ENCODE measurements at places on chromosomes 6 and 20.

DNA sequence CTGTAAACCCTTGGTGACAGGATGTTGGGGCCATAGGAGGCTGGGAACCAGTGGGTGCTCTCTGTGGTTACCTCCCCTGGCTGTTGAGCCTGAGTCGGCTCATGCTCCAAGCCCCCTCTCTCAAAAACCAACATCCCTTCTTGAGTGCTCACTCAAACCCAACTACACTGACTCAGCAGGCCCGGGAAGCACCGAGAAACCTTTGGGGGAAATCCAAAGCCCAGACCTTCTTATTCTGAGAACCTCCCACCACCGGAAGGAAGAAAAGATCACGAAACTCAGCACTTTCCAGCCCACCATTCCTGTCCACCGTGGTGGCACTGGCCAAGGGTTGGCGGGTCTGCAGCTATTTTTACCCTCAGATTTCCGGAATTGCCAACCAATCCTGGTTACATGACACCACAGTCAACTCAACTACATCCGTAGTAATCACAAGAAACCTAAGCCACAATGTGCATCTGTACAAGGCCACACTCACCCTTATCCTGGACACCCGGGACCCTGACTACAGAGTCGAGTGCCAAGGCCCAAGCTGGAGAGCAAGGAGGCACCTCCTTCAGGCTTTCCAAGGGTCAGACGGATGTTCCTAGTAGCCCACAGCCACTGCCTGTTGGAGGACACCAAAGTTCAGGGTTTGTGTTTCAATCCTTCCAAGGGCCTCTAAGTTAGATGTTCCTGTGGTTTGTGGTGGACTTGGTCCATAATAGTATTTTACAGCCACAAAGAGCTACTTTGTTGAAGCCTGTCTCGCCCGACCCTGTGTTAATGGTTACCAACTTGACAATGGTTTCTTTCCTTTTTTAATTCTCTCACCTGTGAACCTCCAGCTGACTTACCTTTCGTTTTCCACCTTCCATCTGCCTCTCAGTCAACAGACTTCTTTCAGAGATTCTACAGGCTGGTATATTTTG, 317.0 kb downstream of the CDC5L start:
- no peak for DNase-seq

DNA sequence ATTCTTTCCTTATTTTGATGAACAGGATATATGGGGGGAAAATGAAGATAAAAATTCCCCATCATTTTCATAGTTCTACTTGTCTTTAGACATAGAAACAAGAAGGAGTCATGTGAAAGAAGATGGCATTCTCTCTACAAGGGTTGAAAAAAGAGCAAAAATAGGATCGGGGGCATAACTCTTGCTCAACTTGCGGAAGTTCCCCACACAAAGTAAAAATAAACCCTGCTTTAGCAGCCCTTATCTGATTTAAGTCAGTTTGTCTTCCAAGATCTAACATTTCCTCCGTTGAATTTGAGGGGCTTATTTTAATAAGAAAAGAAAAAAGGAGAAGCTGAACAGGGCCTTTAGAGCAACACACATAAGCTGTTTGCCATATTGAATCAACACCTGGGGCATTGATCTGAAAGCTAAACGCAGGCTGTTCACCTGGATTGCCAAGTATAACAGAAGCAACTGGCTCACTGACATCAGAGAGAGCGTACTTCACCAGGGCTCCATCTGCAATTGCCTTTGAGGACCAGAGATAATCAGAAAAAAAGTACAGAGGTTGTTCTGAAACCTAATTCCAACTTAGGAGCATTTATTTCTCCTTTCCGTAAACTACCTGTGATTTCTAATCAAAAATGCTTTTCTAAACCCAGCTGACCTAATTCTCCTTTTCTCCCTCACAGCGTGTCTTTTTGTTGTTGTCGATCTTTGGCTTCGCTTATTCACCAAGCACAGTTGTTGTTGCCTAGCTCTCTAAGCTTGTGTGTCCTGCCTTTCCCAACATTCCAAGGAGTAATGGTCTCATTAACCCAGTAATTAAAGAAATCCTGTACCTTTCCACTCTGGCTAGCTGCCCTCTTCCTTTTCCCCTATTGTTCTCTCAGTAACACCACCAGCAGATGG, 568.0 kb downstream of the KIF16B start:
- DNase-seq: no peak

- DNase-seq: no peak
Measured at GRCh38 chr6:125165256-125165655, 11.7 kb downstream of the TPD52L1 start.

- DNase-seq: no peak
Measured at GRCh38 chr6:3603340-3604130, 146.7 kb upstream of the SLC22A23 start.

DNA sequence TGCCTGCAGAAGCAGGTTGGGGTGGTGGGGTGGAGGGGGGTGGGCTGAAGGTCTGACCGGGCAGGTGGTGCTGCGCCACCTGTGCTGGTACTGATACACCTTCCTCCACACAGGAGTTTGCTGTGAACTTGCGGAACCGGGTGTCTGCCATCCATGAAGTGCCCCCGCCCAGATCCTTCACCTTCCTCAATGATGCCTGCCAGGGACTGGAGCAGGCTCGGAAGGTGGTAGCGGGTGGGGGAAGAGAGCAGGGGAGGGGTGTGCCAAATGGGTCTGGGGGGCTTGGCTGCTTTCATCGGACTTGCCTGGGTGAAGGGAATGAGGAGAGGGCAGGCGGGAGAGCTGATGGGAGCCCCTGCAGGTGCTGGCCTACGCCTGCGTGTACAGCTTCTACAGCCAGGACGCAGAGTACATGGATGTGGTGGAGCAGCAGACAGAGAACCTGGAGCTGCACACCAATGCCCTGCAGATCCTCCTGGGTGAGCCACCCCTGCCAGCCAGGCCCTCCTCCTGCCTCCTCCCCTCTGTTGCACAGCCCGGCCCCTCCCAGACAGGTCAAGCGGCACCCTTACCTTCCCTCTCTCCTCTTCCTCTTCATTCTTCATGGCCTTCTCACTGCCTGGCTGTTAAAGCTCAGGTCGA, 6.7 kb downstream of the DNPH1 start:
- no peak for DNase-seq

DNA sequence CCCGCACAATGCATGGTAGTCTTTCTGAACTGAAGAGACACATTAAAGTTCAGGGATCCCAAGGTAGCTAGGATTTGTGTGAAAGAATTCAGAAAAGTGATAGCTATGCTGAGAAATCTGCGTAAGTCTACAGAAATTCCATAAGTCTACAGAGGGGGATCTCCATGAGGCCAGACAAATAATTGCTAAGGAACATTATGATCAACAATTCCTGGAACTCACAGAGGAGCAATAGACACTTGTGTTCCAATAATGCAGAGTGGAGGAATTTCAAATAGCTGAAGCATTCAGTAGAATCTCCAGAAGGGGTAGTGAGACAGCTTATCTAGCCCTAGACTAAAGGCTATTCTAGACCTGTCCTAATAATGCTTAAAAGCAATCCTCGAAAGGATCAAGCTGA, 315.7 kb upstream of the ECI2 start:
- no peak for DNase-seq

GRCh38 chr20:36391955-36392354, 85.8 kb downstream of the DLGAP4 start:
- DNase-seq: no peak

- DNase-seq: no peak
Measured at GRCh38 chr6:22949967-22950366, 380.6 kb downstream of the HDGFL1 start.

- DNase-seq: no peak
Measured at GRCh38 chr6:63347599-63347998, 27.8 kb upstream of the LGSN start.

DNA sequence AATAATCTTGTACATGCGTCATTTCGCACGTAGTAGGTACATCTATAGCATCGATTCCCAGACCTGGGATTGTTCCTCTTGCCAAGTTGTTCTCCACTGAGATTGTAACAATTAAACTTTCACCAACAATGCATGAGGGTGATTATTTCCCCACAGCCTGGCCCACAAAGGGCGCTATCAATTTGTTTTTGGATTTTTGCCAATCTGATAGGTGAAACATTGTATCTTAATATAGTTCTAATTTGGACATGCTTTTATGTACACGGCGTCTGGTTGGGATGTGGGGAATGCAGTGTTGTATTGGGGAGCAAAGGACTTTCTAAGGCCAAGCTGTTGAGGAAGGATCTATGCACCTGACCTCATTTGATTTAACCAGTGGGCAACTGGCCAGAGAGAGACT, 59.5 kb downstream of the VEGFA start:
- DNase-seq: no peak

GRCh38 chr6:102981490-102982015, 1588.0 kb downstream of the GRIK2 start:
- DNase-seq: no peak

DNA sequence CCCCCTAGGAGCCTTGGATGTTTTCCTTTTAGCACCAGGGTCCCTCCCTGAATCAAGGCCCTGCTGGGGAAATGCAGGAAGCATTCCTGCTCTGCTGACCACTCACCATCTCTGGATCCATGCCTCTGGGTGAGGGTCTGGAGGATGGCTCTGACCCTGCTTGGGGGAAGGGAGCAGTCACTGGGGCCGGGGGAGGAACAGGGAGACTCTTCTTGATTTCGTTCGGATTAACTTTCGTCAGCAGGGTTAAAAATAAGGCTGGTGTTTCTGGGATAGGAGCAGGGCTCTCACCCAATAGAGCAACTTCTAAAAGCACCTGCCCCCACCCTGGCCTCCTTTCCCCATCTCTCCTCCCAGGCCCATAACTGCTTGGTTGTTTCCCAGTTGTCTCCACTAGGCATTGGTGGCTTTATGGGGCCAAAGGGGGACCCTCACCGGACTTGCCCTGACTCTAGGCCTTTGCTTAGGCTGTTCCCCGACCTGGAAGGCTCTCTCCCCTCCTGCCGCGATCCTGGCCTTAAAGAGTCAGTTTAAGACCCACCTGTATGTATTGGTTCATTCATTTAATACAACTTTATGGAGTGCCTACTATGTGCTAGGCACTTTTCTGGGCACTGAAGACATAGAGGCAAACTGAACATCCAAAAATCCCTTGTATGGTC, 63.0 kb downstream of the JPH2 start:
- DNase-seq: no peak

GRCh38 chr20:11248687-11249638, 575.2 kb upstream of the JAG1 start:
- no peak for DNase-seq

DNA sequence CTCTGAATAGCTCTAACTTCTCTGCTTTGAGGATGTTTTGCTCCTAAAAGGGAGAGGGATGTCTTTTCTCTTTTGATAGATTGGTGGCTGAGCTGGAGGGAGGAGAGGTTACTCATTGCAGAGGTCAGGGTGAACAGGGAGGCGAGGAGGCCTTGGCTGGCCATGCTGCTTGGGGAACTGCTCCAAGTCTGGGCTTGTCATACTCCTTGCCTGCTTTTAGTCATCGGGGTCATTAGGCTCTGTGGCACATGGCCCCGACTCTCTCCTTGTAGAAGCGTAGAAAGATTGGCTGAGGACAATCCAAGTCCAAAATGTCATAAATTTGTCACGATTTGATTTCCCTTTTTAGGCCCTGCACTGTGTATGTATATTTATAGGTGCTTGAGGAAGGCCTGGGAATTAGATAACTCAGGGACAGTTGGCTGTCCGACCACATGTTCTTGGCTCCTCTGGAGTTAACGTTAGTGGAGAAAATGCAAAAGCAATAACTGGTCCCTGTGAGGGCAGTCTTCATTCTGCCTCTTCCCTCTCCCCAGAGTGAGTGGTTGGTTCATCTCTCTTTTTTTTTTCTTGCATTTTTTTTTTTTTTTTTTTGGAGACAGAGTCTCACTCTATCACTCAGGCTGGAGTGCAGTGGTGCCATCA, 160.1 kb downstream of the SCP2D1 start:
- DNase-seq: no peak

DNA sequence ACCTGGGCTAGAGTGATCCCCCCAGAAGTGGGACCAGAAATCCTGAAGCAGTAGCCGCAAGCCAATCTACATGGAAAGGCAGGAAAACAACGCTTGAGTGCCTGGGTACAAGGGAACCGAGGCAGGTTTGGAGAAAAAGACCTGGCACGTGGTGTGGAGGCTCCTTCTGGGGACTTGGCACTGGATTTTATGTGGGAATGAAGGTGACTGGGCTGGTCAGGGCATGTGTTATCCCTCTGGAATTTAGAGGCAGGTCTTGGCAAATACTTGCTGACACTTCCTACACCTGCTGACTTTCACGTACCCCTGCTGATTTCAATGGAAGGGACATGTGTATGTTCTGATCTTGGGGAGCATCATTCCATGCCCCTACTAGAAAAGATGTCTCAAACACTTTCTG, 25.0 kb upstream of the FAM217A start:
- no peak for DNase-seq

DNA sequence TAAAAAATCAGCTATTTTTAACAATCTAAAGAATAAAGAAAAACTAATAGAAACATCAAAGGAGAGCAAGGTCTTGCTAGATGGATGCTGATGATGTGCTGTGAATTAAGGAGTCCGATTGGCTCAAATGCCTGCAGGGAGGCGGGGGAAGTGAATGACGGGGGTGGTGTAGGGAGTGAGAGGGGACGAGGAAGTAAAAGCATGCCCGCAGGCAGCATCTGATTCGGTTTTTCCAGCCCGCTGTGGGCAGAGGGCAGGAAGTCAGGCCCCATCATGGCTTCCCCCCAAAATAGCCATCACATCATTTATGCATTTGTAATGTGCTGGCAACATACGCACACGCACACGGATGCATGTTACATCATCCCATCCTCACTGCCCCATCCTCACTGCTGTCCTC, 10.3 kb downstream of the RSPO4 start:
- no peak for DNase-seq

- no peak for DNase-seq
Measured at GRCh38 chr20:46126440-46127056, 8.4 kb downstream of the CD40 start.

- DNase-seq: no peak
Measured at GRCh38 chr6:156650896-156651390, 126.2 kb upstream of the ARID1B start.

DNA sequence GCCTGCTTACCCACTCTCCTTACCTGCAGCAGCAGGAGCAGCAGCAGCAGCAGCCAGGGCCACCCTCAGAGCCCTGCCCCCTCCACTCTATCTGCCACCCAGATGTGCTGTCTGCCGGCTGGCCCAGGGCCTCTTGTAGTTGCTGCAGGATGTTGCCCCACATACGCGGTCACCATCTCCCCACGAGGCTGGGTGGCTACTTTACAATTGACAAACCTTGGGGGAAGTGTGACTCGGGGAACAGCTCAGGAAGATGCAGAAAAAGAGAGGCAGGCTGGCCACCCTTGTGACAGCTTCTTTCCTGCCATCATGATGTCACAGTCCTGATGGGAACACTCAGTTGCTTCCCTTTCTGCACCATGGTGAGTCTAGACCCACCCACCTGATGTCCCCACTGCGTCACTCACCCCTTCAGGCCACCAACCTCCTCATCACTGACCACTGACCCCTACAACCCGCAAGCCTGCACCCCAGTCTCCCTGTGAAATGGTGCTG, 14.5 kb downstream of the TREM1 start:
- DNase-seq: no peak

- no peak for DNase-seq
Measured at GRCh38 chr6:108730635-108731515, 117.3 kb upstream of the ARMC2 start.

All from stimulated activated CD8-positive, alpha-beta memory T cell treated with anti-CD3 and anti-CD28 coated beads, Interleukin-15, amount 100 ng/mL, for 24 hours (primary cell).